CD4-positive, alpha-beta T cell treated with Interleukin-1 beta for 1 hour (primary cell): ENCODE measurements at places on chromosomes 2 and 18.

- no peak for DNase-seq
Measured at GRCh38 chr2:15223887-15224286, 337.2 kb downstream of the NBAS start.

DNA sequence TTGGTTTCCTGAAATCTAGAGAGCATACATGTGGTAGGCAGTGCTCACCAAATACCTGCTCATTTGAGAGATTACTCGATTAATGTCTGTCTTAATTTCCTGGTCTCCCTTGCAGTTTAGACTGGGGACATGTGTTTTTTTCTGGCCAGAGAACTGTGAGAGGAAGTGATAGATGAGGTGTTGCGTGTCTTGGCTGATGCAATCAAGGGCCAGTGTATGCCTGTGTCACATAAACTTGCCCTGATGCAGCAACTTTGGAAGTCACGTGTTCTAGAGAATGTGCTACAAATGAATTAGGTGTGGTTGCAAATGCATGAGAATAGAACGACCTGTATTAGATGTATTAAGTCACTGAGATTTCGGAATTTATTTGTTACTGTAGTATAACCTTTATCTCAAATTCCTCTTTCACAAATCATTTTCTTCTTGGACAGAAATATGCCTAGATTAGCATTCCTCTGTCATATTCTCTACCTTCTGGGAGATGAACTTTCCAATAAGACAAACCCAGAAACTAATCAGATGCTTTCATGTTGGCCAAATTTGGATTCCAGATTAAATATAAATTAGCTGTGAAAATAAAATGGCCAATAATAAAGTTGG lies 9.9 kb upstream of the IL1A start:
- DNase-seq = peak; percentile 77

- no peak for DNase-seq
Measured at GRCh38 chr2:68412127-68412819, 47.2 kb downstream of the PLEK start.

DNA sequence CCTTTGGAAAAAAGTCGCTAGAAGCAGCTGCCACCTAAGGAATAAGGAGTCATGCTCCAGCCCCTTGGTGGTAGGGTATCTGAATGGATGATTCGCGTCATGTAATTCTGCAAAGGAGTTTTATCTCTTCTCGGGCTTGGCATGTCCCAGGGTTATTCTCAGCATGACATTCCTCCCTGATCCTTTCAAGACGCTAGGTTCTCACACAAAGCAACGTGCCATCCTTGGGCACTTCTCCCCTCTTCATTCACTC lies 355.6 kb downstream of the MYCN start:
- no peak for DNase-seq

GRCh38 chr2:185074156-185074555 lies 475.8 kb downstream of the ZNF804A start:
- DNase-seq = no peak

DNA sequence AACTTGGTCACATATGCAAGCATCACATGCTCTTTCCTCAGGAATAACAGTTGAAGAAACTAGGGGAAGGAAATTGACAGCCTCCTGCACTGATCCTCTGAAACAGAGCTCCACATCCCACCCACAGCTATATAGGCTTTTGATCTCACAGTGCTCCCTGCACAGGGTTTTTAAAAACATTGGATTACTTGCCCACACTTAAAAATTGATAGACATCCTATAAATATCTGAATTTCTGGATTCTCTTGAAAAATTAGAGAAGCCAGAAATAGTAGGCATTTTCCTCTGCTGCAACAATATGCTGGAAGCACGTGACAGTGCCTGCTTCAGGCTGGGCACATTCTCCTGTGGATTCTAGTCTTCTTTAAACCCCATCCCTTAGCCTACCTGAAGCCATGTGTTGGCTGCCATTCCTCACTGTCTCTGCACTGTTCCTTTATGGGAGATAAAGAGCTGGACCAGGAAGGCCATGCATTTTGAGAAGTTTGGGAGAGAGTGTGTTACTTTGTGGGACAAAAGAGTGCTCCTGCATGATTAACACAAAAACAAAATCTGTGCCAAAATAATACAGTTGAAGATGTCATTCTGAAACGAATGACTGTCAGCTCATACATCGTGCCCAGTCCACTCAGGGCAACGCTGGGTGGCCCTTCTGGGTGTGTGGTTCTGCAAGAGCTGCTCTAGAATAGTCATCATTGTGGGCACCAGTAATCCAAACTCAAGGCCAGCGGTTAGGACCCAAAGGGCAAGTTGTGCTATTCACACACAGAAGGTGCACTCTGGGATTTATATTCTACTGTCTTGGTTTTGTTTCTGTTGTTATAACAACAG lies 59.8 kb downstream of the GYPC start:
- DNase-seq = no peak

GRCh38 chr2:207423886-207424285 lies 105.9 kb upstream of the CREB1 start:
- peak; percentile 24 for DNase-seq
